ENCODE measurements at places on chromosomes 5 and 9.

DNA sequence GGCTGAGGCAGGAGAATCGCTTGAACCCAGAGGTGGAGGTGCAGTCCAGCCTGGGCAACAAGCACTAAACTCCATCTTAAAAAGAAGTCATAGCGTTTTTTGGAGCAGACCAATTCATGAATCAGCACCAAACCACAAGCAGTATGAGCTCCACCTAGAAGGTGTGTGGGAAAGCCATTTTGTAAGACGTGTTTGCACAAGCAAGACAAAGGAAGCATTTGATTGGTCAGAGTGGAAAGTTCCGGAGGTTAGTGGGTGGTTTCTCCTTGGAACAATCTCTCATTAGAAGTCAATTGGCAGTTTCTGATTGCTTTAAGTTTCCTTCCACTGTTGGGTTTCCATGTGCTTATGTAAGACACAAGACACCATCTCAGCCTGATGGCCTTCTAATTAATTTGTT is 5.0 kb downstream of the SRD5A1 start:
- no peak for DNase-seq

DNA sequence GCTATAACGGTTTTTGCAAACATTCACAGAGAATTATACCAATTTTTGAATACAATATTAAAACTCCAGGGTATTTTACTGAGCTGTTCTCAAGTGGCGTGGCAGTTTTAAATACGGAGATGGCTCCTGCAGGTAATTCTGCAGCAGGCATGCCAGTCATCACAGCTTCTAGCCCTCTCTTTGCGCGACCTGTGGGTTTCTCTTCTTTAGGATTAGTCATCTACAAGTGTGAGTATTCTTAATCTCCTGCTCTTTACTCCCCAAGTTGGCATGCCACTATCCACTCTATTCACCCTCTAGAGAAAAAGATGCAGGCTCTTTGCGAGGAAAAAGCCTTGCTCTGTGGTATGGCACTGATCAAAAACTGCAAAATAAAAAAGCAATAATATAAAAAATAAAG is 43.9 kb downstream of the ANKRD31 start:
- DNase-seq = peak; percentile 3

DNA sequence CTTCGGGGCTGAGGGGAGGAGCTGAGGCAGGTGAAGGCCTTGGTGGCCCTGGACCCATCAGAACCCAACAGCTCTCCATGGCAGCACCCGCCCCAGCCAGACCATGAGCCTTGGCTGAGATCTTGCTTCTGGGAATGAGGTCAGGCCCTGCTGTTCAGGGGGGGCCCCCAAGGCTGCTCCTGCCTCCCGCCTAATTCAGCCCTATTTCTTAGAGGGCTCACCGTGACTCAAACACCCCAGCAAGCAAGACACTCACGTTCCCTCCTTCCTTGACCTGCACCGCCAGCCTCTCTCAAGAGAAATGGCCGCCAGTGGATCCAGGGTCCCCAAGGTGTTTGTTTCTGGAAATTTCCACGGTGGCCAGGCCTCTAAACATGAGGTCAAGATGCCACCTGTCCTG is 61.4 kb upstream of the PPP1R26 start:
- DNase-seq = no peak

GRCh38 chr5:175892015-175892800 is 20.8 kb downstream of the CPLX2 start:
- DNase-seq = no peak

DNA sequence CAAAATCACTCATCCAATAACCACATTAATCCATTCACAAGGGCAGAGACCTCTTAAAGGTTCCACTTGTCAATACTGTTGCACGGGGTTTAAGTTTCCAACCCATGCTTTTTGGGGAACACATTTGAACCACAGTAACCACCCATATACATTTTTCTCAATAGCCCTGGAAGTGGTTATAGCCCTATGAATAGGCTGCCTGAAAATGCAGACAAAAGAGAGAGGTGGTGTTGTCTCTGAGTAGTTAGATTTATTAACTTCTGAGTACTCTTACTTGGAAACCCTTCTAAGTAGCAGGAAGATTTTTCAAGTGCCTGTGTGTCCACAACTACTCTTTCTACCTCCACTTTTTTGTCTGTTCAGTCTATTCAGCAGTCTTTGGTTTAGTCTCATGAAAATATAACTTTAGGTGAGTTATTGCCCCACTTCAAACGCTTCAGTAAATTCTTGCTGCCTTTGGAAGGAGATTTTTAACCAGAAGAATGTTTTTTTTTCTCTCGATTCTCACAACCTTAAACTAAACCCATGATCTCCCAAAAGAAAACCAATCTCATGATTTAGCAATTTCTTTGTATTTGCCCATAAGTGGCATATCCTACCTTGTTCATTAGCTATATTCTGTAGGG is 42.6 kb downstream of the ARHGEF28 start:
- DNase-seq = no peak

GRCh38 chr5:154683101-154683880 is 71.9 kb upstream of the LARP1 start:
- DNase-seq = no peak

DNA sequence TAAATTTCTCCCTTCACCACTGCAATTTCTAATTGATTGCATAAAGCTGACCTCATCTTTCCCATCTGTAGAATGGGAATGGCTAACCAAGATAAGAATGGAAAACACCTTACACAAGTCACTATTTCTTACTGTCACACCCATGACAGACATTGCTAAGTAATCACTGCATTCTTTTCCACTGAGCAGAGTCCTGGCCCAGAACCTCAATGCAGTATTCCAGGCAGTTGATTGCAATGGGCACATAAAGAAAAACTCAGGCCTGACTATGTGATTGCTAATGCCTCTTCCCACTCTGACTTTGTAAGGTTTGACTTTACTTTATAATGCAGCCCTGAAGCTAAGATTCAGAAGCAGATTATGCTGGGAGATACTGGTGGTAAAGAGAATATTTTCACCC is 29.3 kb downstream of the TRIM32 start:
- DNase-seq = no peak

- no peak for DNase-seq
Measured at GRCh38 chr5:65803699-65804391, 81.8 kb downstream of the NLN start.

DNA sequence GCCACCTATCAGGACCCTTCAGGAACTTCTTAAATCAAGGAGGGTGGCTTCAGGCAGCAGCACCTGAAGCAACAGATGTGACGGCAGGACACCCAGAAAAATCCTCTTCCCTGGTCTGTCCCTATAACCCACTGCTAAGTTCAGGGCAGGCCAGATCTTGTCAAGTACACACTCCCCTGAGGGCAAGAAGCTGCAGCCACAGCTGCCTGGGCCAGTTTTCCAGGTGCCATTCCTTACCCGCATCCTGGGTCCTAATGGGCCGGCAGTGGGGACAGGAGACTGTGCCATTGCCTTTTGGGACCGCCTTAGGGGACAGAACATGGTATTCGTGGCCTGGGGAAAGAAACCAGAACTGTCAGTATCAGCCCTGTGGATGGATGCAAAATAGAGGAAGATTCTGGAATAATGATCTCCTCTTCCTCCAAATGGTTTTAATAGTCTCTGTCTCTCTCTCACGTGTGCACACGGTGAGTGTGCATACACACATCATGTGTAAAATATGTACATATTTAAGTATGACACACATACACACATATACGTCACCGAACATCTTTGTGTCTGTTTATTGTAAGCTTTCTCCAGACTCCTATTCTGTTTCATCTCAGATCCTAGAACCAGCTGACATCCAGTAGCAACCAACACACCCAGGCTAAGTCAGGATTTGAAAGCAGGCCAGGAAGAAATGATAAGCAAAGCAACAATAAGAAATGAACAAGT is 14.0 kb downstream of the ORM2 start:
- no peak for DNase-seq

DNA sequence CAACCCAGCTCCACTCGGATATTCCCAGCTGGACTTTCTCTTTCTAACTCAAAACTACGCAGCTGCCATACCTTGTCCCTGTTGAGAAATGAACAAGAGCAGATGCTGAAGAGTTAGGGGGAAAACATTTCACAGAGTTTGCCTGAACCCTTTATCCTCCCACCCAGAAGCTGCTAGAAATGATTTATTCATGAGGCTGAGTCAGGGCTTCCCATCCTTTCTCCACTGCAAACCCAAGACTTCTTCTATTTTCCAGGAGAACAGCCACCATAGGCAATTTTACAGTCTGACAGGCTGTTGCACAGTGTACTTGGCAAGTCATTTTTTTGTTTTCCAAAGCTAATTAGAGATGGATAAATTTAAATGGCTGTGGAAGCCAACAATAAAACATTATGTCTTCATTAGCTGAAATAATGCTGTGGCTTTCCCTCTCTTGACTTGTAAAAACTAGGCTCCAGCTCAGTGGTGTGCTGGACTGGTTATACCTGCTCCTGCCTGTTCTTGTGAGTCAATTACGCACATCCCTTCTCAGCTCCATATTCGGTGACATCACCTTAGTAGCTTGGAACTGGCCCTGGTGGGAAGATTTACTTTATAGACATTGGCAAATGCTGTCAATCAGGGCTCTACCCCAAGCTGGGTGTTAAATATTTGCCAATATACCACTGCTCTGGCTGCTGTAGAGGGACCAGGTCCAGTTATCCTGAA is 71.9 kb downstream of the KIF4B start:
- no peak for DNase-seq

- peak; percentile 3 for DNase-seq
Measured at GRCh38 chr9:110183208-110184145, 24.5 kb downstream of the C9orf152 start.

DNA sequence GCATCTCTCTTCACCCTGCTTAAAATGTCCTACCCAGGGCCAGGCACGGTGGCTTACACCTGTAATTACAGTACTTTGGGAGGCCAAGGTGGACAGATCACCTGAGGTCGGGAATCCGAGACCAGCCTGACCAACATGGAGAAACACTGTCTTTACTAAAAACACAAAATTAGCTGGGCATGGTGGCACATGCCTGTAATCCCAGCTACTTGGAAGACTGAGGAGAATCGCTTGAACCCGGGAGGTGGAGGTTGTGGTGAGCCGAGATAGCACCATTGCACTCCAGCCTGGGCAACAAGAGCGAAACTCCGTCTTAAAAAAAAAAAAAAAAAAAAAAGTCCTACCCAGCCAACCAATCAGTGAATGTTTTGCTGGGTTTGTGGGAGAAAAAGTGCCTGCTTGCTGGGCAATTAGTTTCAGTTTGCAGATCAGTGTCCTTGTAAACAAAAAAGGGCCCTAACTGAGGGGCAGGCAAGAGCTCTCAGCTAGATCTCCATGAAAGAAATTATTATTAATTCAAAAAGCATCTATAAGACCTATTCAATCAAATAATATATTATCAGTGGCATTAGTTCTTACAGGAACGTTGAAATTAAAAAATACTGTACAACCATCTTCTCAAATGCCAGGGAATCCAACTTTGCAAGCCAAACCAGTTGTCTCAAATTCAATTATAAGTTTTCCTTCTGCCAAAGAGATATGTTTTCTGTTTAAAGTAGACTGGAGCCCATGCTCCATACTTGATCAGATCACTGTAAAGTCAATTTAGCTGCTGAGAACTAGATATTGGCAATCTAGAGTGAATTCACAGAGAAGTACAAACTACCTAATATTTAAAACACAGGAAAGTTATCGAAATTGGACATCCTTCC is 3.9 kb downstream of the MEGF9 start:
- no peak for DNase-seq

GRCh38 chr9:35254237-35254636 is 92.4 kb downstream of the UNC13B start:
- no peak for DNase-seq

DNA sequence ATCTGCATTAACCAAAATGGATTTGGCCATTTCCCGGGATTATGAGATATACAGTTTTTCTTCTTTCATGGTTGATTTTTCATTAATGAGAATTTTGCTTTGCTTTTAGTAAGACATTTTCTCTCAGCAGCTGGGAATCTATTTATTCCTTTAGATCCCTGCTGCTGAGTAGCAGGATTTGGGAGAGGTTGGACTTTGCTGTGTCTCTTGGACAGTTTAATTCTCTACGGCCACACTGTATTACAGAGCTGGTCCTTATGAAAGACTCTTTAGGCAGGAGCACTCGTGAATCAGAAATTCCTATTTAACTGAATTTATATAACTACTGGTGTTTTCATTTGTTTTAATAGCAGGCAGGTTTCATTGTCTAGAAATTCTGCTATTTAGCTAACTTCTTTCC is 1.6 kb downstream of the UNC13B start:
- no peak for DNase-seq

DNA sequence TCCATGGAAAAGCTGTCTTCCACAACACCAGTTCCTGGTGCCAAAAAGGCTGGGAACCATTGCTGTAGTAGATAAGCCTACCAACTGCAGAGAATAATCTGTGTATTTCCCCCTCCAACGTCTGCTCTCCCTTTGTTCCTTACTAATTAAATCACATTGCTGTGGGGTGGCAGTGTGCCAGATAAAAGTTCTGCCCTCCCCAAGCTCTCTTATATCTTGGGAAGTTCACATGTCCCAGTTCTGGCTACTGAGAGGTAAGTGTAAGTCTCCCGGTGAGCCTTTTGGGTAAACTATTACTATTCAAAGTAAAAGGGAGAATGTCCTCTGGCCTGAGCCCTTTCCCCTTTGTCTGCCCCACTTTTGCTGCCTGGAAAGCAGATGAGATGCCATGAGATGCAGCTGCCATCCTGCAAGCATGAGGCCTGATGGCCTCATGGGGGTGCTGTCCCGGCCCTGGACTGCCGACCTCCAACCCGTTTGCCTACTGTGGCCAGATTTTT is 14.7 kb downstream of the ENC1 start:
- DNase-seq = no peak

DNA sequence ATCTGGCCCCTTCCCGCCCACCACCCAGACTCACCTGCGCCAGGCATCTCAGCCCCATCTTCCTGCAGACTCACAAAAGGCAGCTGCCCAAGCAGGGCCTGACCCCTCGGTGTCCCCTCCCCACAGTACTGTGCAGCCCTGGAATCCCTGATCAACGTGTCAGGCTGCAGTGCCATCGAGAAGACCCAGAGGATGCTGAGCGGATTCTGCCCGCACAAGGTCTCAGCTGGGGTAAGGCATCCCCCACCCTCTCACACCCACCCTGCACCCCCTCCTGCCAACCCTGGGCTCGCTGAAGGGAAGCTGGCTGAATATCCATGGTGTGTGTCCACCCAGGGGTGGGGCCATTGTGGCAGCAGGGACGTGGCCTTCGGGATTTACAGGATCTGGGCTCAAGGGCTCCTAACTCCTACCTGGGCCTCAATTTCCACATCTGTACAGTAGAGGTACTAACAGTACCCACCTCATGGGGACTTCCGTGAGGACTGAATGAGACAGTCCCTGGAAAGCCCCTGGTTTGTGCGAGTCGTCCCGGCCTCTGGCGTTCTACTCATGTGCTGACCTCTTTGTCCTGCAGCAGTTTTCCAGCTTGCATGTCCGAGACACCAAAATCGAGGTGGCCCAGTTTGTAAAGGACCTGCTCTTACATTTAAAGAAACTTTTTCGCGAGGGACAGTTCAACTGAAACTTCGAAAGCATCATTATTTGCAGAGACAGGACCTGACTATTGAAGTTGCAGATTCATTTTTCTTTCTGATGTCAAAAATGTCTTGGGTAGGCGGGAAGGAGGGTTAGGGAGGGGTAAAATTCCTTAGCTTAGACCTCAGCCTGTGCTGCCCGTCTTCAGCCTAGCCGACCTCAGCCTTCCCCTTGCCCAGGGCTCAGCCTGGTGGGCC is 1.9 kb downstream of the IL13 start:
- DNase-seq = no peak

- DNase-seq = no peak
Measured at GRCh38 chr5:169706758-169707450, 69.8 kb downstream of the DOCK2 start.

- DNase-seq = no peak
Measured at GRCh38 chr9:113614843-113615648, 151.5 kb downstream of the RGS3 start.

- DNase-seq = no peak
Measured at GRCh38 chr5:160030631-160031377, 21.9 kb downstream of the TTC1 start.
